SIG-M5 (cell line): ENCODE measurements at places on chromosomes 1 and 21.

DNA sequence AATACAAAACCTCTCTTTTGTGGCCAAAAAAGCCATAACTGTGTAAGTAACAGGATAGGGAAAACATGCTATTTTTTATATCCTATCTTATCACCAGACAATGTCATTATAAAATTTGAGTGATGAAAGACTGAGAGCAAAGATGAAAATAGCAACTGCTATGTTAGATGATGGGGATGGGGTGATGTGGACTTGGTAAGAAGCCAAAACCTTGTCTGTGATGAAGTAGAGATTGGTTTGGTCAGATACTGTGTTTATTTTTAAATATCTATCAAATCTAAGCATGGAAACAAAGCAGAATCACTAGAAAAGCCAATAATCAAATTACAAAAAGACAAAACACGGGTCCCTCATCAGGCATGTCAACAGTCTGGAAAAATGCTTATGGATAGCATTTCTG, 631.1 kb upstream of the NR5A2 start:
- no peak for DNase-seq

DNA sequence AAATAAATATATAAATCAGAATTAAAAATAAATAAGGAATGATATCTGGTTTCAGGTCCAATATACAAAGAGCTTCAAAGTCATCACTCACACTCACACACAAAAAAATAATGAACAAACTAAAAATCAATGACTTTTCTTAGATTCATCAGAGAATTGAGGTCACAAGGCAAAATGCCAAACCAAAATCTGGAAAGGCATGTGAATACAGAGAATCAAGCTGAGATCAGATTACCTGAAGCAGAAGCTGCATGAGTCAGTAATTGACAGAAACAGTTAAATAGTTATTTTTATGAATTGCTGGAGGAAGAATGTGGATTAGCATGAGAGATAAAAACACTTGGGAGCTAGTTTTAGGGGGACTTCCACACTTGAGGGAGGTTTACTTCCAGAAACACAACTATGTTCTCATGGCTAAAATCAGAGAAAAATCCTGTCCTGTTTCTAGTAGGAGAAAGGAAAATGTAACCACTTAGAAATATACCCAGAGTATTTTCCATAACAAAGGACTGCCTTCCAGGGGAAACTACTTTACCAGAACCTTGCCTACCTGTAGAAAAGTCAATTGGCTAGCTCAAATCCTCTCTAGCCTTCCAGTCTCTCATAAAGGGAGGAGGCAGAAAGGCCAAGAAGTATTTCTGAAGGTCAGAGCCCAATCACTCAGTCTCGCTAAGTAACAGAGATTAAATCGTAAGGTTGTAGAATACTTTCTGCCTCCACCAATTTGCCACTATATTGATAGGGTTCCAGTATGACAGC, 536.6 kb upstream of the NR5A2 start:
- no peak for DNase-seq

DNA sequence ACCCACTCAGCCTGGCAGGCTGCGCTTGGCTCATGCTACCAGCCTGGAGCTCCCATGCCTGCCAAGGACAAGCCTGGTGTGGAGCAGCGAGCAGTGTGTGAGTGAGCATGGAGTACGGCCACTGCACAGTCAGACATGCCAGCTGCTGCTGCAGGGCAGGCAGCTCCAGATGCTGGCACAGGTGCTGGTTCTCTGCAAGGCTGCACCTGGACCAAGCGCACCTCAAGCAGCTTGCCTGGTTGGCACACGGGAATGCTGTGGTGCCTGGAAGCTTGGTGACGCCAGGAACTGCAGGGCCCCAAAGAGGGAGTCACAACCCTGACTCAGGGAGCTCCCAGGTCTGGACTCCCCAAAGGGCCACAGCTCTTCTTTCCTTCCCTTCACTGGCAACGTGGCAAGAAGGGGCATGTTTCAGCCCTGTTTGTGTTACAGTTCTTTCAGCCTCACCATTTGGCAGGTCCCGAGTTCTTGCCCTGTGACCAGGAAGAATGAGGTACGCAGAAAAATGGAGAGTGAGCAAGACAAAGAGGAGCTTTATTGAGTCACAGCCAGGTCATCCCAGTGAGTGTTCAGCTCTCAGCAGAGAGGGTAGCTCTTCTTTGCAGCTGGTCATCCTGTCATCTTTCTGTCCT, 26.1 kb downstream of the ACOT7 start:
- no peak for DNase-seq

DNA sequence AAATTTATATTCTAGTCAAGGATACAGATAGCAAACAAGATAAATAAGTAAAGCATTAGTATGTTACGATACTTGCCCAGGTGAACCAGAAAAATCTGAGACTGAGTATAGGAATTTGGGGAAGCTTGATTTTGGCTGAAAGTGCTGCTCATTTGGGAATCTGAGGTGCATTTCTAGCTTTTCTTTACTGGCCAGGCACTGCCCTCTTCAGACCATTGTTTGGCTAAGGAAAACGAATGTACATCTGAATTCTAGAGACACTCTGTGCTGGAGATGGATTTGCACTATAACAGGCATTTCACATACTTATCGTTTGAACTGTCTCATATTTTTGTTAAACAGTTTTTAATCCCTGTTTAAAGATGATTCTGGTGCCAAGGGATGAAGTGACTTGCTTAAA, 23.4 kb downstream of the ARID1A start:
- no peak for DNase-seq
